ENCODE measurements at places on chromosomes 7 and 10. TPM values are rescaled to one million over a fixed set of nuclear protein-coding genes. Genes with fewer than 3 reads are reported as not detected.

DNA sequence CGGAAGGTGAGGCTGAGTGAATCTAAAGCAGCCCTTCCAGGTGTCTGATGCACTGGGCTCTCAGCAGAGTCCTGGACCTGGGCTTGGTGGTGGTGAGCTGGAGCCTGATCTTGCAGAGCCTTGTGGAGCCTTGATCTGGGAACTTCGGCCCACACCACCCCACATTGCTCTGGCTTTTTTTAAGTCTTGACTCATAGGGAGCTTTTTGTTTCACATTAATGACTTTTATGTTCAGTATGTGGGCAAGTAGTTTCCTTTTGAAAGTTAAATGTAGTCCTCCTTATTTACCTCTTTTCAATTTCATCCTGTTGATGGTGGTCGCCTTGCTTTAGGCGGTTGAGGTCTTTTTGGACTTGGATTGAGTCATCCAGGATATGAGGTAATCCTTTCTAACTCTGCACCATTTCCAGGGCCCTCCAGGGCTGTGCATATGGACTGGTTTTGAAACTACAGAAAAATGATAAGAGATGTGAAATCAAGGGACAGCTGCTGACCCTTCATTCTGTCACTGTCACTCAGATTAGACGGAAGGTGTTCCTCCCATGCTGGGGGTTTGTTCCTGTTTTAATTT, 2.9 kb upstream of the NRAP start:
- DNase-seq = peak; percentile 30

DNA sequence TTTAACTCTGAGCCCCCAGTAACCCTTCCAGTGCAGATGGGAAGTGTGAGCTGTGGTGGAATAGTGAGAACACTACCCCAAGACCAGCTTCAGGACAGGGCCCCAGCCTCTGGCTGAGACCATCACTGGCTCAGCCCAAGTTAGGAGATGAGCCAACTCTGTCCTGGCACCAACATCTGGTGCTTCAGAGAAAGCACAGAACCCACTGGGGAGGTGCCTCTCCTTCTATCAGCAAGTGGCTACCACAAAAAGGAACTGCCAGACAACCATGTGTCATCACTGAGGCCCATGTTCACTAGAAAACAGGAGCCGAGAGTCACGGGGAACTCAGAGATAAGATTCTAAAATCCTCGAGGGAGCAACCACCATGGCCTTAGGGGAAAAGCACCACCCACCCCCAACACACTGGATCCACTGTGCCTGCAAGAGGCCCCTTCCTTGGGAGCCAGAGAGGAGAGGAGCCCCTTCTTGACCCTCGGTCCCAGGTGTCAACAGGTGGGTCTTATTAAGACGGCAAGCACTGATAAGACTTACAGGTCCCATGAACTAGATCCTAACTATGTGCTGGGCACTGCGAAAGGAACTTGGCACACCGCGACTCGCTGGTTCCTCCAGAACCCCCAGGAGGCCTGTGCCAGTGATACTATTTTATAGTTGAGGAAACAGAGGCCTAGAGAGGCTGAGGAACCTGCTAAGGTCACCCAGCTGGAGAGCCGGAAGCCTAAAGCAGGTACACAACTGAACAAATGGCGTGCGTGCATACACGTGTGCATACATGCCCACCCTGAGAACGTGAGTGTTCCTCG, 102.7 kb downstream of the FAM53B start:
- peak; percentile 68 for DNase-seq

DNA sequence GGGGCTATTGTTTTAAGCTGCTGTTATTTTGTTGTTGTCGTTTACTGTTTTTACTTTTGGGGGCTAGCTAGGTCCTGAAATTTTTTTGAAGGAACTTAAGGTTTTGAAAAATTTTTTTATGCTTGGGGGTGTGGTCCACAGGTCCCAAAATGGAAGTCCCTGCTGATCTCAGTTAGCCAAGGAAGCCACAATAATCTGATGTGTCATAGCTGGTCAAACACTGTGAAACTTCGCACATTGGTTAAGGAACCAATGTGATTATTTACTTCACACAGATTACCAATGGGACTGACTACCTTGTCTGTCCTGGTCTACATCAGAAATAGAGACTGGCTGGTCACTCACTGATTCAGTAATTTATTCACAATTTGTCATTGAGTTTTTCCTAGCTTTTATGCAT, 29.5 kb upstream of the HYCC1 start:
- no peak for DNase-seq

- no peak for DNase-seq
Measured at GRCh38 chr7:106610996-106611886, 49.7 kb downstream of the CCDC71L start.

DNA sequence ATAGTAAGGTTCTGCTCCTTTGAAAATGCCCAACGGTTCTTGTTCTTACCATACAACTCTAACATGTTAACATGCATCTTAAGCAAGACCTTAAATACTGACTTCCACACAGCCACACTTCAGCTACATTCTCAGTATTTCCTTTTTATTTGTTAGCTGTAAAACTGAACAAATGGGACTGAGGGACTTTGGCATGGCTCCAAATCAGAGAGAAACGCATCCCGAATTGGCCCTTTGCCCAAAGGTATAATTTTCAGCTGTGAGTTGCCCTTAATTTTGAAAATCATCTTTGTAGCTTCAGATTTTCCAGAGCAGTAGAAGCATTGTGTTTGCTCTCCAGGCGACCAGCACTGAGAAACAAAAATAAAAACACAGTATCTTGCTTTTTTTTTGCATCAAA, 56.4 kb downstream of the NEUROD6 start:
- no peak for DNase-seq

DNA sequence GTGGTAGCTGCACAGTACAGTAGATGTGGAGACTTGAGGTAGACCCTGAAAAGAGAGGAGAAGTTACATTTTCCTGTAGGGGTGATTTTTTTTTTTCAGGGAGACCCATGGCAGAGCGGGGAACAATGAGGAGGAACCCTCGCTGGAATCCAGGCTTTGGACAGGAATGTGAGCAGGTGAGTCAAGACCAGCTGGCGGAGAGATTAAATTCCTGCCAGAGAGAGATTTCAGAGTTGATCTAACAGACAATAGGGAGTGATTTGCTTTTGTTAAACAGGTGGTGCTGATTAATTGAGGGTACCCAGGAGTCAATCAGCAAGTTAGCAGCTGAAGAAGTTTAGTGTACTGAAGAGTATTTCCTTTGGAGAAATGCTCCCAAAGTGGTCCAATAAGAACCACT, 41.6 kb upstream of the MINDY3 start:
- DNase-seq = no peak

- peak; percentile 7 for DNase-seq
Measured at GRCh38 chr10:99427566-99428190, 2.7 kb downstream of the GOT1 start.

- DNase-seq = no peak
Measured at GRCh38 chr10:62990126-62990525, 143.0 kb upstream of the NRBF2 start.

DNA sequence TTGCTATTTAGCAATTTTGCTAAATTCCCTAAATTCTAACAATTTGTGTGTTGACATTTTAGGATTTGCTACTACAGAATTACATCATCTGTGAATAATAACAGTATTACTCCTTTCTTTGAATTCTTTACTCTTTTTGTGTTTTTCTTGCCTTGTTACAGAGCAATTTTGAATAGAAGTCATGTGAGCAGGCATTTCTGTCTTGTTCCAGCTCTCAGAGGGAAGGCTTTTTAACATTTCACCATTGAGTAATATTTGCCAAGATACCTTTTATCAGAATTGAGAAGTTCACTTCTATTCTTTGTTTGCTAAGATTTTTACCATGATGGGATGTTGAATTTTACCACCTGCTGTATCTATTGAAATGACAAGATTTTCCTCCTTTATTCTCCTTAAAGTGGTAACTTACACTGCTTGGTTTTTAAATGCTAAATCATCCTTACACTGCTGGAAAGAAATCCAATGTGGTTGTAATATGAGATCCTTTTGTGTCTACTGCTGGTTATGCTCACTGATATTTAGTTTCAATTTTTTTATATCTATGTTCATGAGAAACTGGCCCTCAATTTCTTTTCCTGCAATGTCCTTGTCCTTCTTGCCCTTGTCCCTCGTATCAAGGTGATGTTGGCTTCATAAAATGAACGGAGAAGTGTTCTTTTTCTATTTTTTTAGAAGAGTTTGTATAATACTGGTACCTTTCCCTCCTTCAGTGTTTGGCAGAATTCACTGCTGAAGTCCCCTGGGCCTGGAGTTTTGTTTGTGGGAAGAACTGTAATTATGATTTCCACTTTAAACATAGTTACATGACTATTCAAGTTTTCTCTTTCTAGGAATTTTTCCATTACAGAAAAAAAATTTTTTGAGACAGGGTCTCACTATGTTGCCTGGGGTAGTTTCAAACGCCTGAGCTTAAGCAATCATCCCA, 50.3 kb upstream of the ATP6V0A4 start:
- no peak for DNase-seq

DNA sequence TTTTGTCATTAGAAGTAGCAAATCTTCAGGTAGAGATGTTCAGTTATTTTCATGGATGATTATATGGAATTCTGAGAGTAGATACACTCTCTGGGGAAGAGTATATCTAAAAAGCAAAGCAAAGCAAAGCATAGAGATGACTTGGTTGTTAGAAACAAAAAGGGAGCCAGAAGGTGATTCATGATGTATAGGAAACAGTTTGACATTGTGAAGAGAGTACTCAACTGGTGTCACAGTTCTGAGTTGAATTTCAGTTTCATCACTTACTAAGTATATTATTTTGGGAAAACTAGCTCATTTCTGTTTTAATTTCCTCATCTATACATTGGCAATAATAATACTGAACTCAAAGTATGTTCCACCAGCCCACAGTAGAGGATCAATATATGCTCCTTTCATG, 86.8 kb downstream of the SEMA3C start:
- DNase-seq = no peak

GRCh38 chr7:77222819-77223218, 23.2 kb upstream of the FGL2 start:
- DNase-seq = no peak

GRCh38 chr7:12257582-12257981, 46.5 kb downstream of the TMEM106B start:
- peak; percentile 44 for DNase-seq

- no peak for DNase-seq
Measured at GRCh38 chr7:108045669-108046068, 42.7 kb upstream of the LAMB1 start.

DNA sequence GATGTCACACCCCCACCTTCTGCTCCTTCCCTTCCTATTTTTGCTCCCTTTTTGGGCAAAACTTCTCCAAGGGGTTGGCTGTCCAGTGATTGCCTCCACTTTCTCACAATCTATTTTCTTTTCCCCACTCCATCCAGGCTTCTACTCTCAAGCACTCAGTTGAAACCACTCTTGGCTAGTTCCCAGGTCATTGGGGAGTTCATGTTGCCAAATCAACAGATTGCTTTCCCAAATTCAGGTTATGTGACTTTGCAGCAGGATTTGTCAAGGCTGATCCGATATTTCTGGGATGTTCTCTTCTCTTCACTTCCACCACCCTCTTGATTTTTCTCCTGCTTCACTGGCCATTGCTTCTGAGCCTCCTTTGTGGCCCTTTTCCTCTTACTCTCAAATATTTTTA, 258.7 kb upstream of the SLC26A5 start:
- DNase-seq = no peak

DNA sequence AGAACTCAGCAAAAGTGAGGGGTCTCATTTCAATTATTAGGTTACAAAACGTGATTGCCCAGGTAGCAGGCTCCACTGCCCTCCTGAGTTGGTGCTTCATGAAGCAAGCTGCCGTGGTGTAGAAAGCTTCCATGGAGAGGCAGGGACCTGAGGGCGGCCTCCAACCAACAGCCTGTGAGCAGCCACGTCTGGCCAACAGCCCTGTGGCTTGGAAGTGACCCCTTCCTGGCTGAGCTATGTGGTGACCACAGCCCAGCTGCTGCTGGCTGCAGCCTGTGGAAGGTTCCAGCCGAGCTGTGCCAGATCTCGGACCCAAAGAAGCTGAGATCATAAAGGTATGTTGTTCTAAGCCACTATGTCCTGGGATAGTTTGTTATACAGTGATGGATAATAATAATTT, 122.5 kb upstream of the KLF6 start:
- DNase-seq = no peak

GRCh38 chr10:97427571-97428179, 1.7 kb downstream of the PGAM1 start:
- DNase-seq = peak; percentile 45

DNA sequence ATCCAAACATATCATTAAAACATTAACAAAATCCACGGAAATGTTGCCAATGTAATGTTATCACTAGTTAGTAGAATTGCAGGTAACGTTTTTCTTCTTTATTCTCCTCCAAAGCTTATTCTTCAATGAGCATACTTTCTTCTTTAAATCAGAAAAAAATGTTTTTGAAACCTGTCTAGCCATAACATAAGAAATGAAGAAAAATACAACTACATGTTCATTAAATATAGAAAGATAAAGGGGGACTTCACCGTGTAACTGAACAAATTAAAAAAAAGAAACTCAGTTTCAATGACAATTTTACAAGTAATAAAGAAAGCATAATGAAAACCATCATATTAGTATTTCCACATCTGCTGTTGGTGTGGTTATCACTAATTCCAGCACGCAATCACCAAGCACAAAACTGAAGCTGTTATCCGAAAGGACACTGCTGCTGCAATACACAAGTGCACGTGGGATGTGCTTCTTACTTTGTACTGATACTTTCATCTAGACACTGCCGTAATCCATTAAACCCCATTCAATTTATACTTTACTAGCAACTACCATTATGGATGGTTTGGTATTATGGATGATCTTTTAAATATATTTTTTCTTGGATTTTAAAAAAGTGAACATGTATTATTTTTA, 9.6 kb downstream of the ESYT2 start:
- no peak for DNase-seq

- no peak for DNase-seq
Measured at GRCh38 chr7:9680713-9681112, 1247.3 kb downstream of the NXPH1 start.

DNA sequence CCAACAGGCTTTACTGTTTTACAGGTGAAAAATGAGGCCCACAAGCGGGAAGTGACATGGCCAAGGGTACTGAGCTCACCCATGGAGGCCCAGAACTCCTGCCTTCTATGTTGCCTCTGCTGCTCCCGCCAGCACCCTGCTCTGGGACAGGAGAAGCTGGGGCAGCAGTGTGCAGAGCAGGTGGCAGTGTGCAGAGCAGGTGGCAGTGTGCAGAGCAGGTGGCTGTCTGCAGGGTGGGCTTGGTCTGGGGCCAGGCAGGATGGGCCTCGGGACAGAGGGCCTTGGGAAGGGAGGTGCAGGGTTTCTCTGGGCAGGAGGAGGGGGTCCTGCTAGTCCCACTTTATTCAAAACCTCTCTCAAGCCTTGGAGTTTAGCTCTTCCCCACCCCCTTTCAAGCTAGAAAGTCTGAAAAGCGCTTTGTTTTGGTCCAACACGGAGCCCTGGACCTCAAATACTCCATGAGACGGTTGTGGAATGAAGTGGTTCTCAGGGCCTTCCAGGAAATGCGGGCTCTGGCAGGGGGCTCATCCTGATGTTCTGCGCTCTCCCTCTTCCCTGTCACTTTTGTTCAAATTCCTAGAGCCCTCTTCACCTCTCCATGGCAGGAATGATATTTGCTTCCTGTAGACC, 26.8 kb downstream of the TSPAN15 start:
- no peak for DNase-seq

EGR2 gene
- total RNA-seq = 76.7 TPM

MYO3A gene
- not detected for total RNA-seq

SOSTDC1 gene
- total RNA-seq = not detected

UCN3 gene
- not detected for total RNA-seq

GALNT17 gene
- not detected for total RNA-seq

AGBL3 gene
- 2.4 TPM for total RNA-seq

CFAP69 gene
- 1.1 TPM for total RNA-seq

BMPER gene
- total RNA-seq = 0.35 TPM

PAX4 gene
- total RNA-seq = not detected

IDI2 gene
- total RNA-seq = not detected

CDNF gene
- total RNA-seq = 3.2 TPM

ANKRD61 gene
- not detected for total RNA-seq
